Omental fat pad (tissue), 4 donors: ENCODE measurements at places on chromosomes 6 and 20. TPM values are rescaled to one million over a fixed set of nuclear protein-coding genes. Genes with fewer than 3 reads are reported as not detected.

DNA sequence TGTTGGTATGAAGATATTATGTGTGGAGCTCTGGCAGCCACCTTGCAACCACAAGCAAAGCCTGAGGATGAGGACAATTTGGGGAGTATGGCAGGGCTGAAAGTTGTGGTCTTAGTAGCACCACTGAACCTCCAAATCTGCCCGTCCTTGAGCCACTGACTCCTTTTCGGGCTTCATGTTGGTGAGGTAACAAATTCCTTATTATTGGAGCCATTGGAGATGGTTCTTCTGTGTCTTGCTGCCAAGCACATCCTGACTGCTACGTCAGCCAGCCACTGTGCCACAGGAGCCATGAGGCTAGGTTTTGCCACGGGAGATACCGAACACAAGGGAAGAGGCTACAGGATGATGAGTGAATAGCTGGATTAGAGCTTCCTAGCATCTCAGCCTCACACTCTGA lies 201.6 kb downstream of the BMP7 start:
- no peak for DNase-seq

- no peak for DNase-seq
These were observed 85.2 kb upstream of the PHACTR3 start for GRCh38 chr20:59518881-59519706.

- no peak for DNase-seq
These were observed 101.5 kb upstream of the BACH2 start for GRCh38 chr6:90397929-90398674.

DNA sequence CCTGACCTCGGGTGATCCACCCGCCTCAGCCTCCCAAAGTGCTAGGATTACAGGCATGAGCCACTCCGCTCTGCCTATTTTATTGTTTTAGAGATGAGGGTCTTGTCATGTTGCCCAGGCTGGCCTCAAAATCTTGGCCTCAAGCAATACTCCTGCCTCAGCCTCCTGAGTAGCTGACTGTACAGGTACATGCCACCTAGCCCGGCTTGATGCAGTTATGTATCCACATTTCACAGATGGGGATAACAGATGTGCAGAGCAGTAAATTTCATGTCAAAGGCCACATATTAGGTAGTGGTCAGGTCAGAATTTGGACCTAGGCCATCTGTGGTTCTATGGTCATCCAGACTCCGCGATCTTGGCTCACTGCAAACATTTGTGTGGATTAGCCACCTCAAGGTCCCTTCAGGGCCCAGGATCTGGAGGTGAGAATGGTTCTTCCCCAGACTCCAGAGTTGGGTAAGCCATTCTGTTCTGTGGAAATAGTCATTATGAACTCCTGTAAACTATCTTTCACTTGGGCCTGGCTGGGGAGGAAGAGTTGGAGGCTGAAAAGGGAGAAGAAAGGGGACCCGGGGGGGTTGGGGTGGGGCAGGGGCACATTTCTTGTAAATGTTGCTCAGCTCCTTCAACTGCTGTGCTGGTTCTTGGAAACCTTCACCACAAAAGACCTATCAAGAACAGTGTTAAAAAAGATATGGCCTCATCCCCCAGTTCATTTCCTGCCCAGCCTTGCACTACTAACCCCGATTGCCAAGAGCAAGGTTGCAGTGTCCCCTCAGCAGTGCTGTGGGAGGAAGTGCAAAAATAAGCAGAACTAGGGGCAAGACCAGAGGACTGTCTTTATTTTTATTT lies 13.0 kb downstream of the PIM1 start:
- no peak for DNase-seq

DNA sequence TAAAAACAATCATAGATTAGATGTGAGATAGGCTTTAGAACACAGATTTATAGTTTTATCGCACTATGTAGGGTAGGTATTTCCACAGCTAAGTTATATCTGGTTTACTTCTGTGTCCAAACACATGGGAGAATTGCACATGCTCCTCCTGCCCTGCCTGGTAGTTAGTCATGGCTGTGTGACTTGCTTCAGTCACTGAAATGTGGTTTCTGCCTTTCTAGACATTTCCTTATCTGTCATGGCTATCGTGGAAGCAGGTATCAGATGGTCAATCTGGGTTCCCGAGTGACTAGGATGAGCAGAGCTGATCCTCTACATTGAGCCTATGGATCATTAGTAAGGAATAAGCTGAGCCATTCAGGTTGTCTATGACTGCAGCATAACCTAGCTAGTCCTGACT lies 117.8 kb upstream of the GMDS start:
- DNase-seq: no peak

DNA sequence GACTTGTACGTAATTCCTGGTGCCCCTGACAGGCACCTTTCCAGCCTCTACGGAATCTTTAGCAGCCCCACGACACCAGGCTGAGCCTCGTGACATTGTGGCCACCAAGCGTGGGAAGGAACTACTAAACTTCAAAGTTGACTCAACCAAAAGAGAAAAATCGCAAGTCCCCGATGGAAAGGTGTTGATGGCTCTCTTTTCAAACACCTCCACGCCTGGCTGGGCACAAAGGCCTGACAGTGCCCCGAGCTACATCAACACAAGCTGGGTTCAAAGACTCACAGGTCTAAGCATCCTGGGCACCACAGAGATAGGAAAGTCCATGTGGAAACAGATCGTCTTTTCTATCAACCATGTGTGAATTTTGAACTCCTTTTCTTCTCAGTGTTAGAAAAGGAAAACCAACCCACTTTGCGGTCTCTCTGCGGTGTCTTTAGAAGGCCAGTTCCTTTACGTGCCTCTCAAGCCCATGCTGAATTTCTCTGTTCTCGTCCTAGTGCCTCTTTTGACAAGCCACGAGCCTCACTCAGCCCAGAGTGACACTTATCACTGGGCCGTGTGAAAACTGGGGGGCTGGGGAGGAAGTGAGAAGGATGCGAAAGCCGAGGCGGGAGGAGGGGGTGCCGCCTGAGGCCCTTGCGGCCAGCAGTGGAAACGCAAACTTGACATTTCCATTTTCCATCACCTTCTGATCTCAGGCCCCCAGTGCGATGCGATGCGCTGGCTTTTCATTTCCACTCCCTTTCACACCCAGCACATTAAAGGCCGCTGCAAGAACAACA lies 59.4 kb downstream of the GFOD1 start:
- DNase-seq: no peak

DNA sequence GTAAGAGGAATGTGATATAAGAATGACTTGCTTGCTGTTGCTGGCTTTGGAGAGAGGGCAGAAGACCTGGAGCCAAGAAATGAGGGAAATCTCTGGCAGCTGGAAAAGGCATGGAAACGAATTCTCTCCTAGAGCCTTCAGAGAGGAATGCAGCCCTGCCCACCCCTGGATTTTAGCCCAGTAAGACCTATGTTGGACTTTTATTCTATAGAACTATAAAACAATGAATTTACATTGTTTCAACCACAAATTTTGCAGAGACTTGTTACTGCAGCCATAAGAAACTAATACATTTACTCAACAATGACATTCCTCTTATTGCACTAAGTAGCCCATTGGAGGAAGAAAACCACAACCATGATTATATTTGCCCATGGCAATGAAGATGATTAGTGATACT lies 39.5 kb upstream of the PREP start:
- no peak for DNase-seq

DNA sequence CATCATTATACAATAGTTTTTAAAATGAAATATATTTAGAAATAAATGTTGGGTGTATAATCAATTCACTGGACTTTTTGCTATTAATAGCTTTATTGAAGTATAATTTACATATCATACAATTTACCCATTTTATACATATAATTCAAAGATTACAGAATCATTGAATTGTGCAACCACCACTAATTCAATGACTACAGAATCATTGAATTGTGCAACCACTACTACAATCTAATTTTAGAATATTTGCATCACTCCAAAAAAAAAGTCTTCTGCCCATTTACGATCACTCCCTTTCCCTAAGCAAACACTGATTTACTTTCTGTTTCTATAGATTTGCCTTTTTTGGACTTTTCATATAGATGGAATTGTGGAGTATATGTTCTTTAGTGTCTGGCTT lies 35.1 kb upstream of the RIMS1 start:
- DNase-seq: no peak

DNA sequence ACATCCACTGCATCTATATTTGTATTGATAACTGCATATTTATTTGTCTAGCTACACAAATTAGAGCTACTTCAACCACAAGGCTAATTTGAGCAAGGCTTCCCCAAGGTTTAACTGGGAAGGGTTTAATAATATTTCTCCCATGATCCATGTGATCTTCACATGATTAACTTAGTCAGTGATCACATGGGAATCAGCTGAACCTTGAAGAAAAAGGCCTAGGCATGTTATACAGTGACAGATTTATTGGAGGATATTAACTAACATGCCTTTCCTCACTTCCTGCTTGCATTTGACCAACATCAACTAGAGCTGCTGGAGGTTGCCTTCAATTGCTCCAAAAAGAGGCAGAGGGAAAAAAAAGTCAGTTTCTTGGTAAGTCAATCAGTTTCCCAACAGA lies 417.0 kb downstream of the HAO1 start:
- no peak for DNase-seq

- no peak for DNase-seq
These were observed 17.0 kb downstream of the RPS6KA2 start for GRCh38 chr6:166610069-166610468.

DNA sequence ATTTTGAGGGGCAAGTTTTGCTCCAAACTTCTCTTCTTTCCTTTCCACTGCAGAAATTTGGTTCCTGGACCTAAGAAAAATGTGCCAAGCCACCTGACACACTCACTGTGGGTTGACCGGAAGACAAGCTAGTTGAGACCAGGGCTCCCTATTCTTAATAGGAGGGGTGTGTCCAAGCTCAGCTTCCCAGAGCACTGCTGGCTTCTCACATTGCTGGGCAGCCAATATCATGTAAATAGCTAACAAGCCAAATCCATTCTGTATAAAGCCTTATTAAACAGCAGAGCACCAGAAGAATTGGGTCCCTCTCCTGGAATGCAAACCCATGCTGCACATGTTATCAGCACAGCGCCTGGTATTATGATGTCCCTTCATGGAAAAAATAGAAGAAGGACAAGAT lies 17.0 kb upstream of the SAMD3 start:
- DNase-seq: no peak

- DNase-seq: no peak
These were observed 112.2 kb downstream of the LRFN2 start for GRCh38 chr6:40474937-40475336.

DNA sequence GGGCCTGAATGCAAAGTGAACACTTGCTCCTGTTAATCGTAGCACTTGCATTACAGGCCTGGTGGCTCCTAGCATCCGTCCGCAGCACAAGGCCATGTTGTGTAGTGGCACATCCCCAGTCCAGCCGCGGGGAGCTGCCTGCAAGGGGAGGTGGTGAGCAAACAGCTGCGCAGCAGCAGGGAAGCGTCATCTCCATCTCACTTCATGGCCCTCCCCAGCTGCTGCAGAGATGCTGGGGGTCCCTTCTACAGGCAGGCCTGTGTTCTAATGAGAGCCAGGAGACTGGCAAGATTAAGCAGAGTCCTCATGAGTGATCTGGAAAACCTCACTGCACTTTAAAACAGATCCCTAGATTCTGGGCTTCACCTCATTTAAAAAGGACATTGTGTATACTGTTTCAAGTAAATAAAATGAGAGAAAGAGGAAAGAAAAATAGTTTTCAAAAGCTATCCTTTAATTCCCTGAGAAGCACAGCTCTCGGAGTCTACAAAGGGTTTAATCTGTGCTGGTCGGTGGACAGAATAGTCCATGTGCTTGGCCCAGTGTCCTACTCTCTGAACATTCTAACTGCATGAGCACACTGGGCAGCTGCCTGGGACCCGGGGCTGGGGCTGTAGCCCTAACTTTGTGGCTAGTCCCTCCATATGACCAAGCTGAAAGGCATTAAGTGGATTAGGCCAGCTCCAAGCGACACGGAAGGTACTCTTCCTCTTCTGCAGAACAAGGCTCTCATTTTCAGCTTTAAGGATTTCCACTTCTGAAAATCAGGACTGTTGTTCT lies 125.8 kb downstream of the LY86 start:
- no peak for DNase-seq

- DNase-seq: no peak
These were observed 94.2 kb upstream of the FLRT3 start for GRCh38 chr20:14431568-14431967.

GRCh38 chr6:1679031-1679687 lies 69.4 kb downstream of the FOXC1 start:
- DNase-seq: no peak

- DNase-seq: no peak
These were observed 66.7 kb downstream of the VEGFA start for GRCh38 chr6:43836507-43837240.

DNA sequence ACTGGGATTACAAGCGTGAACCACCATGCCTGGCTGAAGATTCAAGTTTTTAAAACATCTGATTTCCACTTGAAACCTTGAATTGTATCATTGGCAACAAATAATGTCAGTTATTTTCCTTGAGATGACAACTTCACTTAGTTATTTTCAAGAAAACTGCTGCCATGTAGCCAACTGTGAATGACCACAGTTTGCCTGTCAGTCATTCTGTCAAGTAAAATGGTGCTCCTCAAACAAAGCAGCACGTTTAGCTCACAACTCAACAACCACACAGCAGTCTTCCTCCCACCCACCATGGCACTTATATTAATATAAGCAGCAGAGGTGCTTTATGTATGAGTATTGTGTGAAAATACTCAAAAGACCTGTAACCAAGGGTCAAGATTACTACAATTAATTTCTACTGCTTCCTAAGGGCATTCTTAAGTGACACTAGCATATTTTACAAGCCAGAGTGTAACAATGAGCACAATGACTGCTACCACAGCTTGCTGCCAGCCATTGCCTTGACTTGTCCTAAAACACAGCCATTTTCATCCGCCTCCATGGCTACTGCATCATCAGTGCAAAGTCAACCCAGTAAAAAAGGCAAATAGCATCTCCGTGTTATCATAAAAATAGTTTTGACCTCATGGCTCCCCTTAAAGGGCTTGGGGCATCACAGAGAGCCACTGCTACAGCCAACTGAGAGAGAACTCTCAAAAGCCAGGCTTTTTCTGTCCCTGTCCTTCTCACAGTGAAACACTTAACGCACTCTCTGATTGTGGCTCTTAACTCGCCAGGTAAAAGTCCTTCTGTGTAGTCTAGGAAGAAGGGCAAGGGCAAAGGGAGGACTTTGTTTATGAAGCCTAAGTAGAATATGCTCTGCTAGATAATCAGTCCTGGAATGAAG lies 96.4 kb upstream of the TAB2 start:
- no peak for DNase-seq

DNA sequence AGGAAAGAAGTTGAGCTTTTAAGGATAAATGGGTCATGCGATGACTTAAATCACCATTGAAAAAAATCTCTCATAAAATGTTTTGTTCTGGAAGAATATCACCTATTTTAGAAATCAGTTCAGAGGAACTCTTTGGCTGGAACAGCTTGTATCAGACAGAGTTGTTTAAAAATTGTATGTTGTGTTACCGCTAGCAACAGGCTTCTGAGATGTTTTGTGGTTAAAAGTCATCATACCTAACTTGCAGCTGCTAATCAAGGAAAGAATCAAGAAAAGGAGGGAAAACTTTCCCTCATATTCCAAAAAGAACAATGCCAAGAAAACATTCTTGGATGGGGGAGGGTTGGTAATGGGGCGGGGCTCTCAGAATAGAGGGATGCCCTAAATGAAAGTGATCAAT lies 220.7 kb upstream of the CITED2 start:
- DNase-seq: no peak

The SS18L1 gene
- 11.5 TPM for total RNA-seq

The ULBP1 gene
- 0.25 TPM for total RNA-seq

The PPP1R16B gene
- total RNA-seq: 7.1 TPM

The ABHD16B gene
- total RNA-seq: not detected

The HTR1B gene
- not detected for total RNA-seq

The CD2AP gene
- 22.0 TPM for total RNA-seq

The ZSCAN12 gene
- total RNA-seq: 4.4 TPM
